ENCODE measurements at places on chromosomes 11 and 22.
A peak's percentile ranks its signal among the peaks of the same experiment; 100 is the strongest.

DNA sequence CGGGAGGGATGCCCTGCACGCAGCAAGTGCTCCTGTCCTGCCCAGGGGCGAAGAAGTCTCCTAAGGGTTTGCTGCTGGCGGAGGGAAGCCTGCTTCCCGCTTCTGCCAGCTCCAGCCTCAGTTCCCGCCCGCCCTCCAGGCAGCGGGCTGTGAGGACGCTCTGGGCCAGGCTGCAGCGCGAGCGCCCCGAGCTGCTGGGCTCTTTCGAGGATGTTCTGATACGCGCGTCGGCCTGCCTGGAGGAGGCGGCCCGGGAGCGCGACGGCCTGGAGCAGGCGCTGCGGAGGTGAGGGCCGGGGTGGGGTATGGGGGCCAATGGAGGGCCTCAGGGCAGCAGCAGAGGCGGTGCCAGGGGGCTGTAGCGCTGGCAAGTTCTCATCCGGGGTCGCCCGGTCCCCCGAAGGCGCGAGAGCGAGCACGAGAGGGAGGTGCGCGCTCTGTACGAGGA, 2.2 kb downstream of the CRACR2B start:
- peak; percentile 58 for DNase-seq

GRCh38 chr11:113553915-113554314, 78.7 kb upstream of the DRD2 start:
- DNase-seq = no peak

- DNase-seq = no peak
Measured at GRCh38 chr11:77146261-77147035, 18.4 kb downstream of the MYO7A start.

- DNase-seq = no peak
Measured at GRCh38 chr11:8055091-8055835, 25.7 kb upstream of the TUB start.

GRCh38 chr22:43796567-43796966, 15.5 kb downstream of the EFCAB6 start:
- no peak for DNase-seq

All from HT-29 (cell line).